ENCODE measurements at places on chromosomes 3 and 15.

- peak; percentile 40 for DNase-seq
These were observed 1.4 kb downstream of the ARID3B start for GRCh38 chr15:74542166-74543042.

DNA sequence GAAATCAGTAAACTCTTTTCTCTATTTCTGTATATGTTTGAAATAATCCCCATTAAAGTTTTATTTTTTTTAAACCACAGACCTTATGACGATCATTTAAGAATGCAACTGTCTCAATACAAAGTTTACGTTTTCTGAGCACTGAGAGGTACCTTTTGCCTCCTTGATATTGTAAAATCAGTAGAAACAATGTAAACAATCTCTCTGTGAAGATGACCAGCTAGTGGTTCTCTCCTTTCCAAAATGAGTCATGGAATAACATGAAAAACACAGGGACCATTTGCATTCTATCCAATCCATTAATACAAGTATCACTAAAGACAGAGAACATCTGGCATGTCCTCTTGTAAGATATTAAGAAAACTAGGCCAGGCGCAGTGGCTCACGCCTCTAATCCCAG lies 48.8 kb downstream of the RAD18 start:
- no peak for DNase-seq

DNA sequence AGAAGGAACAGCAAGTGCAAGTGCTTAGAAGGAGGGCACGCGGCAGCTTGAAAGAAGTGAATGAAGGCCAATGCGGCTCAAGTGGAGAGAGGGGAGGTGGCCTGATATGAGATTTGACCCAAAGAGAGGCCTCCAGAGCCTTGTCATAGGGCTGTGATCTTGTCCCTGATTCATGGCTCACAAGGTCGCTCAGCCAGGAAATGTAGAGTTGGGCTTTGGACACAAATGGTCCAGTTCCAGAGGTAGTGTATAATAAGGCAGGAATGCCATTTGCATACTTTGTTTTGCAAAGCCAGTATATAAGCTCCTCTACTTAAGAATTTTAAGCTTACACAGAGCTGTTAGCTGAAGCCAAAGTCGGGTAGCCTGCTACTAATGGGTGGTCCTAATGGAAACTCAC lies 33.7 kb downstream of the HGD start:
- DNase-seq = peak; percentile 10

DNA sequence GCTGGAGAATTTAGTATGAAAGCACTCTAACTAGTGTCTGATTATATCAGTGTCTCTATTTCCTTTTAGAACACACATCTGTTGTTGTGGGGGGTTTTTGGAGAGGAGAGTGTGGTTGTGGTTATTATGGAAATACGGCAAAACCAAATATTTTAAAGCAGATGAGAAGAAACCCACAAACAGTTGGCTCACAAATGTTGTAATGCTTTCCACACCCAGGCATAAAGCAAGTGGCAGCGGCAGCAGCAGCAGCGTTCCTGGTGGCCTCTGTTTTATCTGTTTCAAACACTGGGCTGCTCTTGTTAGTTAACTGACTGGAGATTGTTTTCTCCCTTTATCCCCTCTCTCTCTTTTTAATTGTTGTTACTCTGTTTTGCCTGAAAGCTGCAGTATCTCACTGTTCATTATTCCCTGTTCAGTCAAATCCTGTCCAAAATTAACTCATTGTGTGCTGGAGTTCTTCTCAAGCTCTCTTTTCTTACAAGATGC lies 1045.5 kb upstream of the NR2F2 start:
- DNase-seq = no peak

- no peak for DNase-seq
These were observed 131.3 kb downstream of the FAM43A start for GRCh38 chr3:194816748-194817591.

GRCh38 chr3:1774597-1774996 lies 324.1 kb upstream of the CNTN4 start:
- no peak for DNase-seq

DNA sequence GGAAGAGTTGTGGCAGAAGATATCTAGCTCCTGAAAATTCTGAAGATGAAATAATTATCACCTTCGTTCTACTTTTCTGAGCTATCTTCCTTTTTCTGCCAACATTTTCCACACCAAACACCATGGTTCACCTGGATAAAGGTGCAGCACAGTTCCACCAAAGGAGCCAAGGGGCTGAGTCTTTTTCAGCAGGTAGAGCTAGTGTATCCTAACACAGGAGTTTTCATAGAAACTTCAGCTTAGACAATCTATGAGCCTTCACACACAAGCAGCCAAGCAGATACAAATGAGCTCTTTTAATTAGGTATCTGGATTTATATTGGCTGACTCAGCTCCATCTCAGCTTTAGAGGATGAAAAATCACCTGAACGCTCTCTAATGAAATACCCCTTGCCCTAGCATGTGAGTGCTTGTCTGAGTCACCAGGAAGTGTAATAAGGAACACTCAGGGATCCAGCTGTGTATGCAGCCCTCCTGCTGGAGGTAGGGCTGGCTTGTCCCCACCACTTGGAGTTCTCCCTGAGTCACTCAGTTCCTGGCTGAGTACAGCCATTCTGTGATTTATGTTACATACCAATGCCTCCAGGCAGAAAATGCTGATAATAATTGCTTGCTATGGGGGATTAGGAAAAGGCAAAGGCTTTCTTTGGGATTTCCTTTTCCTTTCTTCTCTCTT lies 385.7 kb downstream of the LSAMP start:
- no peak for DNase-seq

- peak; percentile 75 for DNase-seq
These were observed 781 bp upstream of the DAG1 start for GRCh38 chr3:49469037-49469935.

- DNase-seq = no peak
These were observed 104.8 kb downstream of the TGFBR2 start for GRCh38 chr3:30711151-30711550.

GRCh38 chr15:88179562-88179961 lies 77.0 kb downstream of the NTRK3 start:
- DNase-seq = no peak

DNA sequence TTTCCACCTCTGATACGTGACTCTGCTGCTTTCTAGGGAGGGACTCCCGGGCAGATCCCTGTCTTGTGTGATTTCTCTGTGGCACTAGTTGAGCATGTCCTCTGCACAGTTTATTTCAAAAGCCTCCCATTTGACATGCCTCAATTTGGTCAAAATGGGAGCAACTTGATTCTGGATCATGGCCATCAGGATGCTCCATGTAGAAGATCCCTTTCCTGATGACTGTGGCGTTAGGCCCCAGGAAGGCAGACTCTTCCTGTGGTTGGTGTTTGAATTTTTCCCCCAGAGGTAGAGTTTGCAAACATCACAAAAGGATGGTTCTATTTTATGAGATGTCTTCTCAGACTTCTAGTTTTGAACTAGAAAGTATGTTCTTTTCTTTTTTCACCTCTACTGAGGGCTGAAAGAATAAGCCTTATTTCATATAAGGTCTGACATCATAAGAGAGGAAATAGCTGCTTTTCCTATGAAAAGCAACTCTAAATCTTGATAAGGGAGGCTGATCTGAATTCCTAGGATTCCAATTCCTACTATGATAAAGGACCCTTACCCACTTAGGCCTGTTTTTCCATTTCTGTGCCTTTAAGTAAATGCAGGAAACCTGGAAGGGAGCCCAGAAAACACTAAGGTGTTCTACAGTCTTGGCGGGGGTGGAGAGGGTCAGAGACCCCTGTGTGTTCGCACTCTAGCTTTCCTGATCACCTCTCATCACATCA lies 243.8 kb upstream of the CHRM5 start:
- DNase-seq = no peak

DNA sequence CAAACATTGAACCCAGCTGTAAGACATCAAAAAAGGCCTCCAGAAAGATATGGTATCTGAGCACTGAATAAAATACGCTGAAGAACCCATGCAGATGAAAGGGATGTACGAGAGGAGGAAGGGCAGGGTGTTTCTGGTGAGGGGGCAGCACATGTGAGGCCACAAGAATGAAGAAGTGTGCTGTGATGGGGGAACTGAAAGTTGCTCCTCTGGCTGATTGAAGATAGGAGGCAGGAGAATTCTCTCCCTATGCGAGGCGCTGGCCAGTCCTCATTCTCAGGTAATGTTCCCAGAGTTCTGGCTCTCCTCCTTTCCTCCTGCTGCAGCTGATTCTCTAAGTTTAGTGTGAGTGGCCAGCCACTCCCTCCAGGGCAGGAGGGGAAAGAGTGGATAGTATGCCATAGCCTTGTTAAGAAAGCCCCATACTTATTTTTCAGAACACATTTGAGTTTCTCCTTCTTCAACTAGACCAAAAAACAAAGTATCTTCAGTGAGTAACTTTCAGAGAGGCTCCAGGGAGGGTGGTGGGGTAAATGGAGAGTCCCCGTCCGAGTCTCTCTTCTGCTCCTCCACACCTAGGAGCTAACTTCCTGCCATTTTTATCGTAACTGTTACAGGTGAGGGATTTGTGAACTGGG lies 26.9 kb upstream of the MYO1E start:
- no peak for DNase-seq

DNA sequence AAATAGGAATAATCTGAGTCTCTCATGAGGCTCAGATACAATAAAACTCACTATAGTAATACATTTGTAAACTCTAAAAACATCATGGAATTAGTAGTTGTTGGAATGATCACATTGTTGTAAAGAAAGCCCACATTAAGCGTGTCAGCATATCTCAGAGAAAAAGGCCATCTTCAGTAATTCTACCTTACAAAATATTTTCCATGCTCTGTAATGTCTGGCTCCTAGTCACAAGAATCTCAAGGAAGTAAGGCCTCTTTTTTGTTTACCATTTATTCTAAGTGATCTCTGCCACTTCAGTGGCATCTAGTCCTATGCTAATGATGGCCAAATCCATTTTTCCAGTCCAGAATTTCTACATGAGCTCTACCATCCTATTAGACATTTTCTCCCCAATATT lies 240.2 kb upstream of the ZNF717 start:
- DNase-seq = no peak

DNA sequence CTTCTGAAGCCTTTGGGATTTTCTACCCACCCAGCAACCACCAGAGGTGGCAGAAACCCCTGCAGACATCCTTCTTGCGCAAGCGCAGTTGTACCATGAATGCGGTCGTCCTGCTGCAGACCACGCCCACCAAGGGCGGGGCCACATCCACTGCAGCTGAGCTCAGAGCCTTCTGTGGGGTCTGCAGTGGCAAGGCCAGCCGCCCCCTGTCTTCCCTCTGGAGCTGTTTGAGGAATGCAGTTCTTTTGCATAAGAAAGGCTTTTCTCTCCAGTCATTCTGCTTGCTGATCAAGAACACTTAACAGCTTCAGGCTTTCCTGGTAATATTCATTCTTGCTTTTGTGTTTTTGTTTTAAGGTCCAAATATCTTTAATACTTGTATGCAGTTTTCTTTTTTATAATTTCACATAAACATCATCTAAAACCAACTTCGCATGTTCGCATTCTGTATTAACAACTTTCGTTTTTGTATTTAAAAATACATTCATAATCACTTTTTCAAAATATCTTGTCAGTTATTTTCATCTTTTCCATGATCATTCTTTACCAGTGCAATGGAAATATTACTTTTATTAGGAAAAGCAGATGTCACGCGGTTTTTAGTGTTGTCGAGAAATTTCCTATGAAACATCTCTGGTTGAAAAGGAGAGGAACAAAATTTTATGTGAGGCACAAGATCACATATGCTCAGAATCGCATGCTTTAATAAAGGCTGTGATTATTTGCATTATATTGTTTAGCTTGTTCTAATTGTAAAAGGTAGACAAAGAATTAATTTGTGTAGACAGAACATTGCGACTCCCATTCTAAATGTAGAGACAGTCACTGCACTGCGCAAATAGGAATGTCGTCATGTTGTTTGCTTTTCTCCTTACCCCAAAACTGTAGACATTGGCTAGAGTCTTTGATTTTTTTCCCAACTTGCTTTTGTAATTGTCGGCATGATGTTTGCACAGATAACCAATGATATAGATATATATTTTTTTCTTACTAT lies 98.1 kb upstream of the SNRPN start:
- DNase-seq = no peak

GRCh38 chr3:75906555-75907112 lies 121.3 kb upstream of the ZNF717 start:
- peak; percentile 91 for DNase-seq

DNA sequence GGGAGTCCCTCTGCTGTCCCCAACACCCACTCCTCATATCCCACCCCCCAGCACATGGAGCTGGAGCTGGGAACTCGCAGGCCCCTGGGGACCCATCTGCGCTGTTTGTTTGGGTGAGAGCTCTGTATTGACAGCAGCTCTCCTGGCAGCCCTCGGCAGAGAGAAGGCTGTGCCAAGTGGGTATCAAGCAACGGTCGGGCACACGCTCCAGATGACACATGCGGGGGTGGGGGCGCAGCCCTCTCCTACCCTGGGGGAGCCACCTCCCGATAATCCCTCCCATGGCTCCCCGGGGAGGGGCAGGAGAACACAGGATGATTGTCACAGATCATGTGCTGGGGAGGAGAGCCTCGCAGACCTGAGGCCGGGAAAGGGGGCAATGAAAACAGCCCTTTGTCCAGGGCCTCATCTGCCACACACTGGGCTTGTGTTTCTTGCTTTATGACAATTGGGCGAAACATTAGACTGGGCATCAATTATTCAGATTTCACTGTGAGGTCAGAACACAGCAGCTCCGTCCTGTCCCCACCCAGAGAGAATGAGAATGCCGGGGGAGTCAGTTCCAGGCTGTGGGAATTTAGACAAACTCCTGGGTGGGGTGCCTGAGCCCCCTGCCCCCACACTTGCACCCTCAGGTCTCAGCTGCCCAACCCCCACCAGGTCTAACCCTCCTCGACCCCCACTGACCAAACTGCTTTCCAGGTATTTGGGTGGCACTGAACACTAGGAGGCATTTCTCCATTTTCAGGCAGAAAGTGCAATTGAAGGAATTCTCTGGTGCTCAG lies 46.4 kb upstream of the KLF13 start:
- no peak for DNase-seq

GRCh38 chr3:142056656-142057330 lies 92.6 kb downstream of the TFDP2 start:
- no peak for DNase-seq

DNA sequence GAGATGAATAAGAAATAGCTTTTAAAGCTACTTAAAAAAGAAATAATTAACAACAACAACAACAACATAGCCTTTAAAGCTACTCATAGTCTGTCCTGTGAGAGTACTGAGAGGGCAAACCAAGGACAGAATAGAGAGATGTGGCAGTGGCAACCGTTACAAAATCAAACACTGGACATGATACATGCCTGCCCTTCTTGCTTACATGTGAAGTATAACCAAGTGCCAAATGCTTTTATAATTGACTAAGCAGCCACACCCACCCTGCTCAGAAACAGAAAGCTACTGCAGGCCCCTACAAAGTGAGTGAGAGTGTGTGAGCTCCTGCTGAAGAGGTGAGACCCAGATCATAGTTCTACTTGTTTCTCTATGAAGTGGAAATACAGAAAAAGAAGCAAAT lies 38.4 kb downstream of the NDUFB4 start:
- DNase-seq = no peak

GRCh38 chr15:66848686-66849392 lies 146.8 kb downstream of the SMAD6 start:
- no peak for DNase-seq

- DNase-seq = no peak
These were observed 74.4 kb upstream of the TLE3 start for GRCh38 chr15:70172124-70172523.

GRCh38 chr3:72597756-72598195 lies 250.5 kb downstream of the SHQ1 start:
- DNase-seq = peak; percentile 35
